SHP77 treated with DMSO at 0.1 percent for 48 hours (cell line): ENCODE measurements at places on chromosomes 1 and 21.

- no peak for DNase-seq
These were observed 32.5 kb downstream of the ATP5PO start for GRCh38 chr21:33883118-33883517.

DNA sequence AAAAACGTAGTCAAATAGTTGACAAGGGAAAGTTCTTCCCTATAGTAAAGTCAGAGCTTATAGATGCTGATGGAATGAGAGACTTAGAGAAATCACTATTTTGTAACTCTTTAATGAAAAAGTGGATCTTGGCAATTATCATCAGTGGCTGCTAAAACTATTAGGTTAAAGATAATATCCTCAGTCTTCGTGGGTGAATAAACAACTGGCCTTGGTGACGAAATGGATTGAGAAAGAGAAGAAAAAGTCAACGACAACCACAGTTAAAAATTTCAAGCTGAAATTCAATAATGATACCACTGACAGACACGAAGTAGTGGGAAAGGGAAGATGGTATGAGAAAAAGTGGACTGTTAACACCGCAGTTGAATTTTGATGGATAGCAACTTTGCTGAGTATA is 90.0 kb upstream of the GNG4 start:
- DNase-seq = no peak

GRCh38 chr1:48908606-48909005 is 131.9 kb upstream of the BEND5 start:
- no peak for DNase-seq

- peak; percentile 40 for DNase-seq
These were observed 86.1 kb downstream of the FASLG start for GRCh38 chr1:172745014-172745413.

DNA sequence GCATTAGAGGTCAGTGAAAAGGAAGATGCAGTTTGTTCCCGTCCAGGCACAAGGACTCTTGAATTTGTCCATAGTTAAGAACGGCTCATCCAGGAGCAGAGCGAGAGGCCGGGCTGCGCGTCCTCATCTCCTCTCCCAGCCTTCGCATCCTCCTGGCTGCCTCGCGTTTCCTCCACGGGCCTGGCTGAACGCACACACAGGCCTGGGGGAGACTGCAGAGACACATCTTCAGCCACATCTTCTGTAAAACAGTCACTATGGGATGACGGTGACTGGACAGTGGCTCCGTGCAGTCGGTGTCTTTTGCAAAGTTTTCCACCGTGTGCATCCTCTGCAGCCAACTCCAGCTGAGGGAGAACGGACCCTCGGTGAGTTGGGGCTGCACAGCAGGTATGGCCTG is 89.7 kb downstream of the PSMG1 start:
- no peak for DNase-seq

- DNase-seq = no peak
These were observed 19.1 kb upstream of the KIAA1614 start for GRCh38 chr1:180893614-180894013.

GRCh38 chr1:27031235-27032118 is 18.8 kb upstream of the TENT5B start:
- no peak for DNase-seq

- no peak for DNase-seq
These were observed 281.4 kb downstream of the AJAP1 start for GRCh38 chr1:4935807-4936206.

DNA sequence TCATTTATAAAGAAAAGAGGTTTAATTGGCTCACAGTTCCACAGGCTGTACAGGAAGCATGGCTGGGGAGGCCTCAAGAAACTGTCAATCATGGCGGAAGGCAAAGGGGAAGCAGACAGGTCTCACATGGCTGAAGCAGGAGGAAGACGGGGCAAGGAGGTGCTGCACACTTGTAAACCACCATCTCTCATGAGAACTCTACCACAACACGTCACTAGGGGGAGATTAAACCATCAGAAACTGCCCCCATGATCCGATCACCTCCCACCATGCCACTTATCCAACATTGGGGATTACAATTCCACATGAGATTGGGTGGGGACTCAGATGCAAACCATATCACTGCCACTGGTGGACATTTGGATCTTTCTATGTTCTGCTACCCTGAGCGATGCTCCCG is 351.4 kb downstream of the NPHP4 start:
- no peak for DNase-seq

DNA sequence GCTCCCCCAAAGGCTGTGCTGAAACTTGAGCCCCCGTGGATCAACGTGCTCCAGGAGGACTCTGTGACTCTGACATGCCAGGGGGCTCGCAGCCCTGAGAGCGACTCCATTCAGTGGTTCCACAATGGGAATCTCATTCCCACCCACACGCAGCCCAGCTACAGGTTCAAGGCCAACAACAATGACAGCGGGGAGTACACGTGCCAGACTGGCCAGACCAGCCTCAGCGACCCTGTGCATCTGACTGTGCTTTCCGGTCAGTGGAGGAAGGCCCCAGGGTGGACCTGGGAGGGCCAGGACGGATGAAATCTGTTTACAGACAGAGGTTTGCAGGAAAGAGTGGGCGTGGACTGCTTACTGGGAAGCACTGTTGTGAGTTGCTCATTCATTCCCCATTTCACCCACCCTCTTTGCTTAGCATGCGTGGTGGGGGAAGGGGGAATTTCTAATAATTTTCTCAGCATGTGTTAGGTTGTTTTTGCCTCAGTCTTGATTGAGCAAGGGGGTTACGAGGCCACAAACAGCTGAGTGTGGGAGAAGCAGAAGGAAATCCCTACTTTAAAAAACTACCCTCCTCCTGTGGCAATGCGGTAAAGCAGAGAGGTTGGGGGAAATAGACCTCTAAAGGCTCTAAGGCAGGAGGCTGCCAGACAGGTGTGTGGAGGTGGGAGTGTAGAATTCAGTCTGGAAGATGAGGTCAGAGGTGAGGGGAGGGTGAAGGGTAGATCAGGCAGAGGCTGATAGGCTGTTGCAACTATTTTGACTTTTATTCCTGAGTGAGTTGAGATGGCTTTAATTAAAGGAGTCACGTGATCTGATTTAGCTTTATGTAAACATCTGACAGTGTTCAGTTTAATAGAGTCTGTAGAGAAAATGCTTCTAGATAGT is 1.3 kb downstream of the FCGR2A start:
- DNase-seq = no peak

GRCh38 chr1:180842491-180843275 is 70.0 kb upstream of the KIAA1614 start:
- no peak for DNase-seq

DNA sequence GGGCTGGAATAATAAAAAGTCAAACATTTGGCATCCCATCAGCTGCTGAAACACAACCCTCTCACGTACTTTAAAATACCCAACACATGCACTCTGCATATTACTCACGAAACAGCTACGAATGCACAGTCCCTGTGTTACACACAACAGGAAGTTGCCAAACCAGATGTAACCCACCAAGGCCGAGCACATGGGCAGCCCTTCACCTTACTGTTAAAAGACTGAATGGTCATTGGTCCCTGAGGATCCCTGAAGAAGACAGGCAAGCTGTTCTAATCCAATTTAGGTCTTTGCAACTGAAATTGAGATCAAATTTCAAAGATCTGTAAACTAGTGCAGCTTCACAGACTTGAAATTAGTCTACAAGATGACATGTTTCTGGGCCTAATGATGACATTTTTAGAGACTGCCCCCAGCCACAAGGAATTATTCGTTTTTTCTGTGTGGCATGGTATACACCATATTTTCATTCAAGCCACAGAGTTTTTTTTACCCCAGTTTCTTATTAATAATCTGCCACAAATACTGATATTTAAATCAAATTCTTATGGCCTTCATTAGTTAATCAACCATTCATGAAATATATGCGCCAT is 25.6 kb upstream of the IER5 start:
- DNase-seq = no peak

DNA sequence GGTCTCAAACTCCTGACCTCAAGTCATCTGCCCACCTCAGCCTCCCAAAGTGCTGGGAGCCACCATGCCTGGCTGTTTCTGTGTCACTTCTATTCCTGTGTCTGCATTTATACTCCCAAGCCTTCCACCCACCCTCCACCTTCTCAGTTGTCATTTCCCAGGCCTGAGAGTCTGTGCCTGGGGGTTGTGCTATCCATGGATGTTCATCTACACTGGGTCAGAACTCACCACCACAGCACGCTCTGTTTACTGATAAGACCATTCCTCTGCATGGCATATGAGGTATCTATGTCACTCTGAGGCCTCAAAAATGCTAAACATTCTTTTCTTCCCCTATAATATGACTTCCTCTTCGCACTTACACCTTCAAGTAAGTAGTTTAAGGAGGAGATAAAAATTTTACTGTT is 6.1 kb downstream of the NENF start:
- no peak for DNase-seq

DNA sequence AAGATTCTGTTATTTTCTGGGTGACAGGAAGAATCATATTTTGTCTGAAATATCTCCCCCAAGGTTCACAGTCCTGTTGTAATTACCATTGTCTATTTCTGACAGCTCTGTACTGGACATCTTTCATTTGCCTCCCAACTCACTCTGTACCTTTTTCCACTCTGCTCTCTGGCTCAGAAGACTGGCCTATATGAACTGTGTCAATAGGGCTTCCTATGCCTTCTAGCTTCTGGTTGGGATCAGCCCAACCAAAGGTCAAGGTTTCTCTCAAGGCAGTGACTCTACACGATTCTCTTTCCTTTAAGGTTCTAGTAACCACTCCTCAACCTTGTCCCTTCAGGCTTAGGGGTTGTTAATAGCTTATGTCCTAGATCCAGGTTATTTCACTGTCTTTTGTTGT is 17.5 kb downstream of the KLHL12 start:
- DNase-seq = no peak

GRCh38 chr1:47578721-47579419 is 141.0 kb downstream of the FOXD2 start:
- no peak for DNase-seq

DNA sequence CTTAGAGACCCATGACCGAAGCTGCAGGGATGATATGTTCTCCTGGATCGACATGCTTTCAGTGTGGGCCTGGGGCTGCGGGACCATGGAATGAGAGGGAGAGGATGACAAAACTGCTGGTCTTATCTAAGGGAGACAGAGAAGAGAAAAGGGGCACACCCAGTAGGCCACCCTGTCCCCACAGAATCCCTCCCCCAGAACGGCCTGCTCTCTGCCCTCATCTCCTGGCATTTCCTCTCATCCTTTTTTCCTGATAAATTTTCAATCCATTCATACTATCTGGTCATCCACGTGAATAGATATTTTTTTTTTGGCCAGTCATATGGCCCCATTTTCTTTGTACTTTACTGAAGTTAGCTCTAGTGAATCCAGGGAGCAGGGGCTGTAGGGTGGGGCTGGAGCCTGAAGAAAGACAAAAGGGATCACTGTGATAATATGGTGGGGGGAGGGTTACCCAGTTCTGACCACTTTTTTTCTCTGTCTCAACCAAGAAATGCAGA is at the start of gene PKLR:
Gene PKLR (minus strand): TSS at position 97 of the 500 bp plus-strand sequence. CDS start 43 bp downstream, at position 54.
- DNase-seq = no peak

- DNase-seq = no peak
These were observed 170.6 kb upstream of the C21orf91 start for GRCh38 chr21:17989780-17990179.

DNA sequence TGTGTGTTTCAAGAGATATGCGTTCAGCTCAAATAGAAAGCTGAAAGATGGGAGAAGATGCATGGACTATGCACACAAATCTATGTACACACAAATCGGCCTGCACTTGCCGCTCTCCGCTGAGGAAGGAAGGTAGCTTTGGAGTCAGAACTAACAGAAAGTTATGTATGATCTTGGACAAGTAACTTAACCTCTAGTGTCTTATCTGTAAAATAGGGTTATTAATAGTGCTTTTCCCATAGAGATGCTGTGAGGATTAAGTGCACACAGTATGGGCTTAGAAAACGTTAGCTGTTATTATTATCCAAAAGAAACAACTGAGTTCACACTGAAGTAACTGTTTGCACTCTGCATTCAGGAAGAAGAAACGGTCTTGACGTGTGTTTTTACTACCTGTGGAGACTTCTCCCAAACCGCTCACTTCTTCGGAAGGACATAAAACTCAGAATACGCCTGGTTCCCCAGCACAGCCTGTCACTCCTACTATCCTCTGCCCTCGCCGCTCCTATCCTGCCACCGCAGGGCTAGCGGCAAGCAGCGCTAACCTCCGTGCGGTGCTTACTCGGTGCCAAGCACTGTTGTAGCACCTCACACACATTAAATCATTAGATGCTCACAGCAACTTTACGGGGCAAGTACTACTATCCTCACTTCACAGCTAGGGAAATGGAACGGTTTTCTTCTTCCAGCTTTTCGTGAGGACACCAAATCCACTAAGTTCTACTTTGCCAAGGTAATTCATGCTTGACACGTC is 1.3 kb downstream of the TGFBR3 start:
- no peak for DNase-seq

DNA sequence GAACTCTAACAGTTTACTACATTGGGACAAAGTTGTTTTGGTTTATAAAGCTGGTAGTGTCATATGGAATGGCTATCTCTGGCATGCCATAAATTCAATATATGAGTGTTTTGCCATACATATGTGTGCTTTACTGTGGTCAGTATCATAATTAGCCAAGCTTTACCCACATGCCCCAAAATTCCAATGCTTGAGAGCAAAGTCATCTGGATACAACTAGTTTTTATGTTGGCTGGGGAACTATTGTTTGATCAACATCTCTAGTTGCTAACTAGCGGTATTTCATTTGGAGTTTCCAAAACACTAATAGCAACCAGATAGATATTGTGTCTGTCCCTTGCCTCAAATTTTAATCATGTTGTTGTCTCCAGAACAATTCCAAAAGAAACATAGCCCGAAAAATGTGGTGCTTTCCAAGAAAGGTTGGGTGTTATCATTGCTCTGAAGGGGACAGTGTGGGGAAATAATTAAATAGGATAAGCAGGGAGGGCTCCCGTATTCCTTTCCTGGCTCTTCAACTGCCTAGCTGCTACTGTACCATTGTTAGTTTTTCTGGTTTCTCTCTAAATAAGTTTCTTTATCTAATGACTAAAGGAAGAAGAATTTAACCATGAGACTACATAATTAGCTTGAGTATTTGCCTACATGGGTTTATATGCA is 136.1 kb downstream of the TGFB2 start:
- no peak for DNase-seq

- no peak for DNase-seq
These were observed 151.7 kb downstream of the LYPLAL1 start for GRCh38 chr1:219325368-219325742.

DNA sequence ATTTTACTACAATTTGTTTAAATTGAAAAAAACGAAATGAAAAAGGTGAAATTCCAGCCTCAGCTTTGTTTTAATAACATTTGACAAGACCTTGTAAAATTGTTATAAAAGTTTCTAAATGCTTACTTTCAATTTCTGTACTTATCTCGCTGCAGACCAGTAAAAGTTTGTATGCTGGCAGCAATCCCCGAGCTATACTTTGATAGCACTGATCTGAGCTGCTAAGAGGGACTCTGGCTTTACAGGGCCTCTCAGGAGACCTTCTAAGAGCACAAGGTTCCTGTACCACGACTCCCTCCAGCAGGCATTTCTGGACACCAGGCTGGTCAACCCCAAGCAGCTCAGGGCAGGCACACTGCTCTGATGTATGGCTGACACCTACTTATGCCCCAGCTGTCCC is 13.1 kb downstream of the STMN1 start:
- DNase-seq = no peak
